ENCODE measurements at places on chromosomes 13 and 19.

- DNase-seq: no peak
These were observed 1016.9 kb downstream of the UQCRFS1 start for GRCh38 chr19:28196101-28196500.

DNA sequence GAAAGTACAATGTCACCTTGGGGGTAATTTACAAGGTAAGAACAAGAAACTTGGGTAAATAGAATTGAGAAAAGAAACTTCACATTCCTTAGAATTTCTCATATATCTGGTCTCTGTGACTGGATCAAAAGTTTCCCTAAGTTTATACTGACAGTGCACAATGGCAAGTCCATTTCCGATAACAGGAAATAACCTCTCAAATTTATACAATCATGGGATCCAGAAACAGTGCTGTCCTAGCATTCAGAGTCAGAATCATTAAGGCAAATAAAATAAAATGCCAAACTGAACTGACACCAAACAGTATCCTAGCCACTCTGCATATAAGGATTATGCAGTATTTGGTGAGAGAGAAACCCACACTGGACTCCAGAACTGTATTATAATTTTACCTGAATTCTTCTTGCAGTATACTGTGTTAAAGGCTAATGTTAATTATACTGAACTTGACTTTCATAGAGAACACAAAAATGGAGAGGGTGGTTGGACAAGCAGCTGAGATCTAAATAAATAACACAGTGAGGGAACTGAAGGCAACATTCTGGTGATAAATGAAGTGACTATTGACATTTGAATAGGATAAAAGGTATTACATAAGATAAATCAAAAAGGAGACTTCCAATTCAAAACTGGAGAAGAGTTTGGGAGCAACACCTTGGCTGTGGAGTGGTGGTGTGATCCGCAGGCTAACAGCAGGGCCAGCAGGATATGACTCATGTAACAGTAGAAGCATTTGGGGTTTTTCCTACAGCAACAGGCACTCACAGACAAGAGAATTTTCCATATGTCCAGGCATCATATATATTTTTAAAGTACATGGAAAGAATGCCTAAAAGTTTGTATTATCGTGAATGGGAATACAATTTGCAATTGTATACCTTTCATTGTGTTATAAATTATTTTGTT is 932.5 kb upstream of the MIR17HG start:
- no peak for DNase-seq

GRCh38 chr19:28027116-28027515 is 1185.8 kb downstream of the UQCRFS1 start:
- DNase-seq: no peak

GRCh38 chr13:23570099-23570920 is at the start of gene TNFRSF19:
Gene TNFRSF19, plus strand, starts transcription at chr13:23570412. Its CDS starts 19,772 bp downstream, at chr13:23590184.
- DNase-seq: no peak

GRCh38 chr13:42553098-42554046 is 20.6 kb upstream of the TNFSF11 start:
- no peak for DNase-seq
